NCI-H524 (cell line): ENCODE measurements at places on chromosomes 7 and 10.

- DNase-seq, result no peak
These were observed 599.5 kb downstream of the PHTF2 start for GRCh38 chr7:78398081-78398480.

DNA sequence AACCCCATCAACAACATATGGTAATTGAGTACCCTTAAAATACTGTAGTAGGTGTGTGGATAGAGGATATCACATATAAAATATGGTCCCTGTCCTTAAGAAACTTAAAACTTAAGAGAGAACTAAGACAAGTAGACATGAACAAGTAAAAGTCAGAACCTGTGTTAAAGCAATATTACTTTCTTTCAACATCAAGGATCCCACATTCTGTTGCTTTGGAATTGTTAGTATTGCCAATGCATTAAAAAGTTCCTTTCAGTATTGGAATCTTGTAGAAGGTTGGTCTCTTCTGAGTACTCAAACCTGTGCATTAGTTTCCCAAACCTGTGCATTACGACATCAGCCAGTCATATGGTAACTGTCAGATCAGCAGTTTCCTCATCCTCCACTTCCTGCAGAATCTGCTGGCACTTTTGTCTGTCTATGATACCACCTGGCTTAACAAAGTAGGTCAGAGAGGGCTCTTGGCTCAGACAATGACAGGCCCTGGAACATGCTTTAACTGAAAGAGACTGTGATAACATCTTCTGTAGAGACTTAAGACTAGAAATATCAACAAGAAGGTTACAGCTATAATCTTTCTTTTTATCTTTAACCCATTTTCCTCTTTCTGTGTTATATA lies 56.5 kb downstream of the CCDC71L start:
- DNase-seq, result no peak

DNA sequence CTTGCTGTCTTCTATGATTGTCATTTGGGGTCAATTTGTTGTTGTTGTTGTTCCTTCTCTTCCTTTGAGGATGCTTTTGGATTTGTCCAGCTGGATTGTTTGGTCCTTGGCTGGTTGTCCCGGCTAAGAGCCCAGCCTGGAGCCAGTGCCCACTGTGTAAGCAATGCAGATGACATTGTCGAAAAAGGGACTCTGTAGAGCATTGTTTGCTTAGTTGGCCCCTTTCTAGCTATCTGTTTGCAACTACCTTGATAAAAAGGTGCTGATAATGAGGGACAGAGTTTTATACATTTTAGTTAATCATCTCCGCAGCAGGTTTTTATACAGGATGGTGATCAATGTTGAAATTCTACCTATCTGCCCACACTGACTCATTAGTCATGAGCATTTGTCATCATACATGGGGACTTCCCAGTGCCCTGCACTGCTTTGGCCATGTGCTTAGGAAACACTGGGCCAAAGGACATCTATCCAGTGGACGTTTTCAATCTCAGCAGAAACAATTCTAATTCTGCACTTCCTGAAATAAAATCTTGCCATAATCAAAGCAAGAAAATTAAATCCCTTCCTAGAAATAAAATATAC lies 311.9 kb downstream of the GRM8 start:
- no peak for DNase-seq

DNA sequence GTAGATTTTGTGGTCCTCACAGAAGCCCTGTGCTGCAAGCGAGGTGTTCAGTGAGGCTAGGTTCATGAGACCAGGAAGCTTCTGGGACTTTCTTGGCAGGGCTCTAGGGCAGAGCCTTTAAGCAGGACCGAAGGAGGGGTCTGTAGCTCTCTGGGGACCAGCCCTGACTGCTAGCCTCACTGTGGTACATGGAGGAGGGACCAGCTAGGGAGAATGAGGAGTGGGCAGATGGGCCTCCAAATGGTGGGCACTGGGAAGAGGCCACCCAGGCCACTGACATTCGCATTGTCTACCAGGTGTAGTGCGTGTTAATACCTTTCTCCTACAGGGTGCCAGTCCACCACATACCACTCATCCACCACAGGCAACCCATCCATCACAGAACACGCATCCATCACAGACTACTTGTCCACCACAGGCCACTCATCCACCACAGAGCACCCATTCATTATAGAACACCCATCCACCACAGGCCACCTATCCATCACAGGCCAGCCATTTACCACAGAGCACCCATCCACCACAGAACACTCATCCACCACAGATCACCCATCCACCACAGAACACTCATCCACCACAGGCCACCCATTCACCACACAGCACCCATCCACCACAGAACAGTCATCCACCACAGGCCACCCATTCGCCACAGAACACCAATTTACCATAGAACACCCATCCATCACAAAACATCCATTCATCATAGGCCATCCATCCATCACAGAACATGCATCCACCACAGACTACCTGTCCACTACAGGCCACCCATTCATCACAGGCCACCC lies 31.6 kb upstream of the ZNF488 start:
- no peak for DNase-seq

DNA sequence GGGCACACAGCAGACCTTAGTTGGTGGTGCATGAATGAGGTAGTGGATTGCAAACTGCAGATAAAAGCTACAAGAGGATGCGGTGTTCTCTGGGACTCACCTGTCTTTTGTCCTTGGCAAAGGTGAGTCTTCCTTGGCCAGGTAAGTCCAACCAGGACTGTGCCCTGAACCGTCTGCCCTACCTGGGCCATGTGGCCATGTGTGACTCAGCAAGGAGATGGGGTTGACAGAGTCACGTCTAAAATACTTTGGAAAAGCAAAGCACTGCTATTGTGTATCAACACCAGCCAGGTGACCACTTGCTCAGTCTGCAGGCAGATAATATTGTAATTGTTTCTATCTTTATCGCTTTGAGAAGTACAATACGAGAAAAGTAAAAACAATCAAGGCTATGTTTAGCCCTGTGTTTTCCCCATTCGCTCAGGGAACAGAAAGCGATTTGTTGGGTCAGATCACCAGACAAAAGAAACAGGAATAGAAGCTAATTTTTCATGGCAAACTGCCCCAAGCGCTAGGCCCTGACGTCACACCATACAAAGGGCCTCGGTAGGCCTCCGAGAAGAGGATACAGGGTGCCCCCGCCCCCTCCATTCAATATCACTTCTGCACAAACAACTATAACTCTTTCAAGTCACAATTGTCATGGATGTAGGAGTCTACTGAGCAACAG lies 57.3 kb downstream of the FAM53B start:
- no peak for DNase-seq

- no peak for DNase-seq
These were observed 44.3 kb upstream of the ZNF107 start for GRCh38 chr7:64621656-64622055.

- no peak for DNase-seq
These were observed 4.8 kb downstream of the PANK1 start for GRCh38 chr10:89640241-89640640.

GRCh38 chr7:3975371-3975770 lies 674.3 kb downstream of the SDK1 start:
- DNase-seq, result no peak
